Activated CD4-positive, alpha-beta T cell treated with anti-CD3 and anti-CD28 coated beads, Interleukin-2, amount 10 ng/mL, durations not matched to agents 24 days and 14 days (primary cell): ENCODE measurements at places on chromosomes 3 and 15. TPM values are rescaled to one million over a fixed set of nuclear protein-coding genes. Genes with fewer than 3 reads are reported as not detected.

Gene GAP43
- not detected in 2 replicates for total RNA-seq

Gene LPP
- total RNA-seq: 39.5 and 41.4 TPM in 2 replicates

Gene SLC24A5
- total RNA-seq: not detected in 2 replicates

Gene IL17RB
- 1.3 and 2.2 TPM in 2 replicates for total RNA-seq

DNA sequence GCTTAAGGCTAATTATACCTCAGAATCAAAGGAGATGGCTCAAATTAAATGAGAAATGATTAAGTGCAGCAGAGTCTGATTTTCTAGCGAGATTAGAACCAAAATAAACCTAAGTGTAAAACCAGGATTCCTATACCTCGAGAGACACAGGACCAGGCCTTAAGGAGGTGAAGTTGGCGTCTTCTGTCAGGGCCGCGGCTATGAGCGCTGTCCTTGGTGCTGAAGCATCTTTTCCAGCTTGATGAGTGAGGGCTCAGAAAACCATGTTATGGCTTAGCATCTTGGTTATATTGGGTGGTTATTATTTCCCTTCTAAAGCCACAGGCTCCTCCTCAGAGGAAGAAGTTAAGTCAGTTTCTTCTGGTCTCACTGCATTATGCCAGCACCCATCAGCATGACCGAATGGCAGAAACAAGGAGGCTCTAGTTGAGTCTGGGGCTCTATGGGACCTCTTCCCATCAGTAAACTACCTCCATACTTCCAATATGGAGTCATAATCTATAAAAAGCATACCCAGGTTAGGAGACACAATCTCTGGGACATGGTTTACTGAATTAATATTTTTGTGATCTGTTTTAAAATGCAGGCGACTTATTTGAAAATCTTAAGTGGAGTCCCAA is 120.1 kb upstream of the NMNAT3 start:
- peak; percentile 78 for DNase-seq

DNA sequence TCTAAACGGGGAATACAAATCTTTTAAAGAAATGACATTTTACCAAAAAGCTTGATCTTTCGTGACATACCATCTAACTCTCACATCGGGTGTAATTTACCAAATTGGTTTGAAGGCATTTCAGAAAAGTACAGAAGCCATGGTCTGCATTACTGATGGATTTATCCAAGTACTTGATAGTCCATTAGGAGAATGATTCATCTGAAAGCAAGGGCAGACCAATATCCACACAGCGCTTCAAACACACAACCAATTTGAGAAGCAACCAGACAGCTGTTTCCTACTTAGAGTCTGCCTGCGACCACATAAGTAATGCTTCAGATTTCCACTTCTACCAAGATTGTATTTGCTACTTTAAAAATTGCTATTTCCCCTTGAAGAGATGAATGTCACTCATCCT is 697.6 kb upstream of the ALCAM start:
- DNase-seq: no peak

Gene ROBO2
- not detected in 2 replicates for total RNA-seq

- peak; percentile 71 for DNase-seq
Observed at GRCh38 chr15:41423979-41424659, 7.2 kb downstream of the RTF1 start.

- no peak for DNase-seq
Observed at GRCh38 chr15:92801774-92802464, 98.2 kb upstream of the CHD2 start.

DNA sequence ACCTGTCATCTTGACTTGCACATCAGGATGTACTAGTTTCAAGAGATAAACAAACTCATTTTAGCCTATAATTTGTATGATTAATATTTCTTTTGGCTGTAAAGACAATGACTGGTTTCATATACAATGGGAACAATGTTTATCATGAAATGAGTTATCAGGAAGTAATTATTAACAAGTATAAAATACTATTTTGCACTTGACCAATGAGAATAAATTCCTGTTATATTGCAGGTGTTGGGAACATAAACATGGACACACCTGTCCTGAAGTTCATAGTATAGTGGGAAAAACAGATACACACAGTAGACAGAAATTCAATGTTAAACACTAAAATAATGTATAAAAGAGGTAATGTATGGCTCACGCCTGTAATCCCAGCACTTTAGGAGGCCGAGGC is 56.9 kb downstream of the UBR1 start:
- DNase-seq: no peak

Gene BCHE
- not detected in 2 replicates for total RNA-seq

GRCh38 chr15:39419651-39420050 is 161.2 kb upstream of the THBS1 start:
- DNase-seq: no peak

- DNase-seq: no peak
Observed at GRCh38 chr3:97481416-97481815, 283.1 kb upstream of the ARL6 start.

DNA sequence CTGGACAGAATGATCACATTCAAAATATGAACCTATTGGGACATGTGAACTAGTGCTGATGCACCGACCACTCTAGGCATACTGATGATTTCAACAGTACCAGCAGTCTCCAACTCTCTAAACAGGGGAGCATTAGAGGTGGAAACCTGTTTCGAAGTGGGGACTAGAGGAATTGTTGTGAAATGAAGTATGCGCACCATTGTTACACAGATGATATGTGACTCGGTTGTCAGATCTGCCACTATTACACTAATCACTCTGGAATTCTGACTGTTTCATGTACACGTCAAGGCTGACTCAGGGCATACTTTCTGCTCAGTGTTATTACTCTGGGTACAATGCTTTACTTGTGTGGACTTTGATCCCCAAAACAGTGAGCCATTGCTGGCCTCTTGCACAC is 198.2 kb upstream of the UBE2E2 start:
- DNase-seq: no peak
